Putamen (tissue), 1 donor: ENCODE measurements at places on chromosomes 16 and 17.

DNA sequence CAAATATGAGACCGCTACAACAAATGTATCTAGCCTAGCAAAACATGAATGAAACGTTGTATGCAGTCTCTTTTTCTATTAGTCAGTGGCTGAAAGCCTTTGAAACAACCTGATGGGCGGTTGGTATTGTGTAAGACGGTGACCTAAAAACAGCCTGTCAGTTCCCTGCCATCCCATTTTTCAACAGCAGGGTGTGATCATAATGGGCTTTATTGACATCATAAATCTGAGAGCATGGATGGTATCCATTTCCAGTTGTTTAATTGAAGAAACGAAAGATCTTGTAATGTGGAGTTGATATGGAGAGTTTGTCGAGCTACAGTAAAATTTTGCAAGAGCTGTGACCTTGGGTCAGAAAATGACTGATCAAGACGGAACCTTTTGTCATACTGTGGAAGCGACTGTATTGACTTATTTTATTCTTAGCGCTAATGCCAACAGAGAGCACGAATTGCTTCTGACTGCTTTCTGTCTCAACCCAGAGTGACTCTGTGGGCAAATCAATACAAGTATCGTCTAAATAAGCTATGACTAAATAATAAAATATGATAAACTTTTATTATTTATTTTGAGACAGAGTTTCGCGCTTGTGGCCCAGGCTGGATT lies 12.3 kb upstream of the MEIOB start:
- no peak for DNase-seq

DNA sequence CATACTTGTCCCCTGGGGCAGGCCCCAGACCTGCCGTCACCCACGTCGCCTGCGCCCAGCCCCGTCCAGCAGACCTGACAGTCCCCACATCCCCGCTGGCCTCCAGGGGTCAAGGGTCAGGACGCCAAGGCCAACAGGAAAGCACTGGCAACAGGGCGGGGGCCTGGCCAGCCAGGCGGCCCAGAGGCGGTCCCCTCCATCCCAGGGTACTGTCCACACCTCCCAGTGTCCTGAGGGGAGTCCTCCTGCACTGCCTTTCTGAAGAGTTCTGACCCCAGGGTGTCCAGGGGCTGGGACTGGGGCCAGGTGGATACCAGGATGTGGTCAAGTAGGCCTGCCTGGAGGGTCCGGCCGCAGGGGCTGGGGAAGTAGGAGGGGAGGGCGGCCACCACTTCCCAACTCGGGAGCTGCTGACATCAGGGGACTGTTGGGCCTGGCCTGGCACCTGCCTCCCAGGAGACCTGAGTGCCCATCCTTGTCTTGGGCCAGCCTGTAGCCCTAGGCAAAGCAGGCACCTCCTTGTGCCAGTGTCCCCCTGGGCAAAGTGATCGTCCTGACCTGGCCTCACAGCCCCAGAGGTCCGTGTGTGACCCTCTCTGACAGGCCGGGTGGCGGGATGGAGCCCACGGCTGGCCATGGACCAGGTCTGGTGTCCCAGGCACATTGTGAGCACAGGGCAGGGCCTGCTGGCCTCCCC lies 6.7 kb upstream of the AXIN1 start:
- DNase-seq = no peak

- DNase-seq = no peak
Measured at GRCh38 chr17:11459861-11460331, 138.4 kb upstream of the DNAH9 start.

GRCh38 chr16:1407753-1408152 lies 6.8 kb downstream of the UNKL start:
- DNase-seq = no peak

GRCh38 chr17:76248013-76248782 lies 7.9 kb upstream of the RNF157 start:
- DNase-seq = no peak

DNA sequence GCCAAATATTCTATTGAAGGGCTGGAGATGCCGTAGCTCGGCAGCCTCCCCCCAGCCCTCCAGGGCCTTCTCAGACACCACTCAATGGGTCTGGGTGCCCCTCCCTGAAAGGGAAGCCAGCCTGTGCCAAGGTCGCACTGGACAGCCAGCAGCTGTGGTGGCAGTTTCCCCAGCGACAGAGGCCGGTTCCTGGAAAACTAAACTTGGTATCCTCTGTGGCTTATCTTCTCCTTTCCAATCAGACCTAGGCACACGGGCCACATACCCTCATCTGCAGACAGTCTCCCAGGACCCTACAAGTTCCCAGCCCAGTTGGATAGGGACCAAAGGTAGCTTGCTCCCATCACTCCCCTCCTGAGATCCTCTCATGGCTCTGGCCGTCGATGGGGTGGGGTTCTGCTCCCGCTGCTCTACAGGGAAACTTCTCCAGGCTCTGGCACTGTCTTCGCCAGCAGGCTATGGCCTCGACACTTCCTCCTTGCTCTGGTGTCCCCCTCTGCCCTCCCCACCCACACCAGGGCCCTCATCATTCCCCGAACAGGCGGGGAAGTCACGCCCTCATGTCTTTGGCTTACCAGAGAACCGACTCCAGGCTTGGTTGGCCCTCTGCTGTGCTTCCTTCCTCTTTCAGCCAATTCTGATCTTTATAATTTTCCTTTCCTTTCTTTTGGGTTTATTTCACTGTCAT lies 18.3 kb upstream of the IL21R start:
- no peak for DNase-seq

DNA sequence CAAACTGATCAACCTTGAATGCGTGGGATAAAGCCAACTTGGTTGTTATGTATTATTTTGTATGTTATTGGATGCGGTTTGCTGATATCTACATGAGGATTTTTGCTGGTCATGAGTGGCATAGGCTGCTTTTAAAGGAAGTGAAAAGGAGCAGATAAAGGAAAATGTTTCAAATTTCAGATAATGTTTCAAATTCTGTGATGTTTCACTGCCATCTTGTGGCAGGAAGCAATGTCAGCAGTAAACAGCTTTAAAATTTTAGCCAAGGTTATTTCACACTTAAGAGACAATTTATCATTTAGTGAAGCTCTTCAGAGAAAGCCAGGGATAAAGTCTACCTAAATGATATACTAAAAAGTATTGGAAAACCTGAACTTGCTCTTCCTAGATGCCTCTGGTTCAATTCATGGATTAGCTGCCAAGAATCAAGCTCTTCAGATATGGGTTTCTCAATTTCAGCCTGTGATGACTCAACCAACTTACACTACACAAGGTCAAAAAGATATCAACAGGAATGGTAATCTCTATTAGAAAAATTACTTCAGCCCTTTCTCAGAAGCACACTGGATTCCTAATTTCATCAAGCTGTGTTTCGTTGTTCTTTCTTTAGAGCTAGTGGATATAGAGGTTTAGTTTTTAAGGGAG lies 136.0 kb upstream of the C17orf78 start:
- DNase-seq = peak; percentile 18

GRCh38 chr16:55728797-55729196 lies 73.0 kb downstream of the SLC6A2 start:
- DNase-seq = no peak

GRCh38 chr16:68310774-68311511 lies at the start of the genes PRMT7 and SLC7A6OS:
PRMT7 (plus strand) TSS chr16:68311019; CDS start chr16:68315980, 4,961 bp downstream.
SLC7A6OS (minus strand) TSS chr16:68310946; CDS start chr16:68310926, 20 bp downstream.
- DNase-seq = peak; percentile 90

- DNase-seq = no peak
Measured at GRCh38 chr16:73064212-73064993, 16.5 kb upstream of the ZFHX3 start.

DNA sequence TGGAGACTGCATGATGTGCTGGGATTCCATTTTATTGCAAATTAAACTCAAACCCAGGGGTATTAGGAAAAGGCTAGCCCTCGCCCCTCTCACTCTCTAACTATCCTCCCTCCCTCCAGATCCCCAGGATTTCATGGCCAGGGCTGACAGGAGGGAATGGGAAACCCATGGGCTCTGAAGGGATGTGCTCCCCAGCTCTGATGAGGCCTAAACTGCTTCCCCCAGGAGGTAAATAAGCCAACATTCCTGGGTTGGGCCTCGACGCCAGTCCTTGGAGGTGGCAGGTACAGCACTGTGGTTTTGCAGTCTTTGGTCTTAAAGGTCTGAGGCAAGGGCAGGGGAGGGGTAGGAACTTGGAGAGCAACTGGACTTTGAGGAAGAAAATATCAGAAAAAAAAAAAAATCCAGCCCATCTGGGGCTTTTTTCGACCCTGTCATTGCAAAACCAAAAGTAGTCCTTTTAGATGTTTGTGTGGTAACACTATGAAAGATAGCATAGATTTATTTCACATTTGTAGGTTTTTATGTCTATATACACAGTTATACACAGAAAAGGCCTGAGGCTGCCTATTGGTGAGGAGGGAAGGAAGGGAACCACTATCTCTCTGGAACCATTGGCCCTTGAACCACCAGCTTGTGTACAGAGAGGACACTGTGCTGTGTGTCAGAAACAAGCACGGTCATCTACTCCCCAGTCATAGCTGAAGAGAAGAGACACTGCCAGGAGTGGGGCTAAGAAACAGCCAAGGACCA lies 12.0 kb downstream of the C17orf113 start:
- no peak for DNase-seq

- DNase-seq = no peak
Measured at GRCh38 chr16:76835339-76835738, 355.7 kb upstream of the MON1B start.

DNA sequence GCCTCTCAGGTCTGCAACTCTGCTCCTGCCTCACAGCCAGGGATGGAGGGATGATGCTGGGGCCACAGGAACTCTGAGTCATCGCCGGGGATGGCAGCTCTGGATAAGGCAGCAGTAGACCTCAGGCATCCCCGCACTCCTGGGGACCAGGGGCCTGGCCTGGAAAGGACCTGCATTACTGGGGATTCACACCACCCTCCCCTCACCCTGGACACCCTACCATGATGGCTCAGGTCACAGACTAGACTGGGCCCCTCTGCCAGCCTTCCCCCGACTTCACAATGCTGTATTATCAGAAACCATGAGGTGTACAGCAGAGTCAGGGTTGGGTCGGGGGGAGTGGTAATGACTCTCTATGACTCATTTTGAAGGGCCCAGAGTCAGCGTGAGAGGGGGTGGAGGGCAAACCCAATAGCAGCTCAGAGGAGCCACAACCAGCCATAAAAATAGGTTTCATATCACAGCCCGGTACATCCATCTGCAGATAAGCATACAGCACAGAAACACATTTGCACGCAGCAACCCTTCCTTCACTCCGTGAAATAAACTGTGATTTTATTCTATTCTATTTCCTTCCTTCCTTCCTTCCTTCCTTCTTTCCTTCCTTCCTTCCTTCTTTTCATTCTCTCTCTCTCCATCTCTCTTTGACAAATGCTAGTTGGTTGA lies 28.8 kb downstream of the DYNLRB2 start:
- no peak for DNase-seq

DNA sequence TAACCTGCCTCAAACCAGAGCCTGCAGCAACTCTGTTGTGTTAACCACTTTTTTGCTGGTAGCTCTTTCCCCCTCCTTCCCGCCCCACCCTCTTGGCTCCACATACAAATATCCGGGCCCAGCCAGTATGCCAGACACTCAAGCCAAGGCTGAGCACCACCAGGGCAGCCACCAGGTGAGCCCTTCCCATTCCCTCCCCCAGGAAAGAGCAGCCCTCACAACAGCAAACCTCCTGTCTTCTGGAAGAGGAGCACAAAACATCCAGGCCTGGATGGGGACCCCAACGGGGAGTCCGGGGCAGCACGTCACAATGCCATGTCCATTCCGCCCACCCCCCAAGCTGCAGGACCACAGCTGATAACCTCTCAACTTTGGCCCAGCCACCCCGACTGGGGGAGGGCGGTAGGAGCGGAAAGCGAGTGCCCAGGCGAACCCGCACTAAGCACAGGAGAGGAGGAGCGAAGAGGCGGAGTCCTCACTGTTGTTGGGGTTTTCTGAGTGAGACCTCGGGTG lies 757 bp downstream of the ORMDL3 start:
- no peak for DNase-seq

DNA sequence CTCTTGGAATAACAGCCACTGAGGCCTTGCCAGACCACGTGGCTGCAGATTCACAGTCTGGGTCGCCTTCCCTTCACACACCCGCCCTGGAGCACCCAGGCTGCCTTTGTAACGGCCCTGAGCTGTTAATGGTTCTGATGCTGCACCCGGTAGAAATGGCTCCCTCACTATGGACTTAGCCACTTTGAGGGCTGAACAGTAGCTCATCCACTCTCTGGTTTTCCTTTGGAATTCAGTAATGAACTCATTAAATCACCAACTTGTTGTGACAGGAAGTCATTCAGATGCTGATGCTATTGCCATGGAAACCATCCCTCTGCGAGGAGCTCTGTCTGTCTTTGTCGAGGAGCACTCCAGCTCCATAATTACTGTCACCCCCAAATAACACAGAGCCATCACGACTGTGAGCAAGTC lies 59.2 kb downstream of the CDK5R1 start:
- DNase-seq = peak; percentile 82

GRCh38 chr17:40197550-40197949 lies 20.3 kb downstream of the RAPGEFL1 start:
- no peak for DNase-seq

DNA sequence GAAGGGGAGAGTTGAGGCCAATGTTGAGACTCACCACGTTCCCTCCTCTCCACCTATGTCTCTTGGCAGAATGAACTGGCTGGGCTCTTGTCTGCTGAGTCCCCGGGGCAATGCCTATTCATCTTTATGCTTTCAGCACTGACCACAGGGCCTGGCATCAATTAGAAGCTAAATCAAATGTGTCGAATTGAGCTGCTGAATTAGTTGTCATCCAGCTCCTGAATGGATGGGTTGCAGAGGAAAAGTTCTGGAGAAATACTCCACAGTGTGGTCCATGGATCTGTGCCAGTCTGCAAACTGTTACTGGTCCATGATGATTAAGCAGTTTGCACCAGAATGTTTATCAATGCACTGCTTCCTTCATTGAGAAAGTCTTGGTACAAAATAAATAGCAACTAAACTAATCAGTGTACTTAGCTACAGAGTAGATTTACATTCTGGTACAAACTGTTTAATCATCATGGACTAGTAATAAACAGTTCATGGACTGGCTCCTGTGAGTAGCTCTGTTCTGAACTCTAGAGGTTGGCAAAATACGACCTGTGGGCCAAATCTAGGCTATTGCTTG lies 4.6 kb downstream of the CNGB1 start:
- DNase-seq = no peak

GRCh38 chr16:72935896-72936295 lies 112.0 kb downstream of the ZFHX3 start:
- DNase-seq = no peak

GRCh38 chr17:36546418-36547093 lies 1.8 kb downstream of the GGNBP2 start:
- no peak for DNase-seq

- no peak for DNase-seq
Measured at GRCh38 chr16:81905277-81905676, 106.0 kb downstream of the SDR42E1 start.
